ENCODE measurements at places on chromosomes 2 and 18.

GRCh38 chr18:59516356-59517155 is 157.5 kb upstream of the LMAN1 start:
- peak; percentile 14 for DNase-seq

GRCh38 chr18:478681-479080 is 21.8 kb downstream of the COLEC12 start:
- no peak for DNase-seq

- DNase-seq = no peak
These were observed 1376.3 kb upstream of the ACVR2A start for GRCh38 chr2:146468578-146468977.

GRCh38 chr2:239929504-239929903 is 95.6 kb downstream of the NDUFA10 start:
- DNase-seq = no peak
